Ovary (tissue), 10 donors: ENCODE measurements at places on chromosomes 7 and 10. TPM values are rescaled to one million over a fixed set of nuclear protein-coding genes. Genes with fewer than 3 reads are reported as not detected.

- H3K4me3 ChIP-seq: no peak overlapping the region
- H3K27ac ChIP-seq: no peak overlapping the region
- H3K36me3 ChIP-seq: no peaks in the 10 kb centered on the region
Observed at GRCh38 chr7:20199015-20199737, 18.0 kb downstream of the MACC1 start.

DNA sequence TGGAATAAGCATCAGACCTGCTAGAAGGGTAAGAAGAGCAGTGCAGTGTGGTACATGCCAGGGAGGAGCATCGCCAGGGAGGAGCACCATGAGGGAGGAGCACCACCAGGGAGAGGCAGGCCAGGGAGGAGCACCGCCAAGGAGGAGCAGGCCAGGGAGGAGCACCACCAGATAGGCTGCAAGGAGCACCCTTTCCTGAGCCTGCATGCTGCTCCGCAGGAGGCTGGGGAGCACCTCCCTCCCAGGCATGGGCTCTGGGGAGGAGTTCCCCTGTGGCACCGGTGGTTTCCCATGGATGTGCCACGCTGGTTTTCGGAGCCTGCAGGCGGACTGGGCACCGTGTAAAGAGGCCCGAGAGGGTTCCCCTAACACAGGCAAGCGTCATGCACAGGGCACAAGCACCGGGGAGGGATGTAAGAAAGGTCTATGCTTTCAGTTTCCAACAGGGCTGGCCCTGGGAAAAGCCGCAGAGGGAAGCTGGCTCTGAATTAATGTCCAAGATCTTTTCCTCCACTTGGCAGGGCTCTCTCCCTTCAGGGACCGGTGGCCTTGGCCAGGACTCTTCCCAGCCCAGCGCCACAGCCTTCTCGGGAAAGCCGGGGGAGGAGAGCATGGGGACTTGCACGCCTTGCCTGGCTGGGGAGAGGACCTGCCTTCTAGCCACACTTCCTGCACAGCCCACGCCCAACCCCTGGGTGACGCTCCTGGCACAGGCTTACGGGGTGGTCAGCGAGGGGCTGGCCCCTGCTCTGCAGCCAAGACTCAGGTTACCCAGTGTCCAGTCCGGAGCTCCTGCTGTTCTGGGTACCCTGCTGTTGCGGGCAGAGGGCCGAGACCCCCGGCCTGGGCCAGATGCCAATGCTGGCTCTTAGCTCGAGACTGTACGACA lies 11.5 kb upstream of the GPER1 start:
- H3K27ac ChIP-seq: peak overlapping the region; percentile 34
- DNase-seq: peak; percentile 64
- H3K4me3 ChIP-seq: no peak overlapping the region
- H3K4me1 ChIP-seq: peaks cover 8% of the 10 kb centered on the region

The ARPC1A gene
- total RNA-seq: 117 TPM

DNA sequence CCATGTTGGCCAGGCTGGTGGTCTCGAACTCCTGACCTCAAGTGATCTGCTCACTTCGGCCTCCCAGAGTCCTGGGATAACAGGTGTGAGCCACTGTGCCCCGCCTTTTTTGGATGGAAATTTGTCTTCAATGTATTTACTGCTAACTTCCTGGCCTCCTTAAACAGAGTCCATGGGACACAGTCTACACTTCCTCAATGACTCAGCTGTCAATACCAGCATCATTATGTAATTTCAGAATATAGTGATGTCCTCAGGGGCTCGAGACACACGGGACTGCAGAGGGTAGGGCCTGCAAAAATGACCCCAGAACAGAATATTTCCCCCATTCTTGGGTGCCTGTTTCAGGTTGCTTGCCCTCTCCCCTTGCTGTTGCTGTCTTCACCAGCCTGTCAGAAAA lies 31.1 kb downstream of the CAMK2G start:
- no peak for DNase-seq
- H3K27ac ChIP-seq: no peak overlapping the region
- H3K4me1 ChIP-seq: no peaks in the 10 kb centered on the region

- no peak overlapping the region for H3K4me3 ChIP-seq
- no peaks in the 10 kb centered on the region for H3K27me3 ChIP-seq
- no peak overlapping the region for H3K27ac ChIP-seq
- no peaks in the 10 kb centered on the region for H3K4me1 ChIP-seq
- H3K36me3 ChIP-seq: no peaks in the 10 kb centered on the region
- DNase-seq: no peak
Observed at GRCh38 chr7:49403844-49404243, 369.6 kb upstream of the VWC2 start.
